ENCODE measurements at places on chromosomes 7 and 10.

DNA sequence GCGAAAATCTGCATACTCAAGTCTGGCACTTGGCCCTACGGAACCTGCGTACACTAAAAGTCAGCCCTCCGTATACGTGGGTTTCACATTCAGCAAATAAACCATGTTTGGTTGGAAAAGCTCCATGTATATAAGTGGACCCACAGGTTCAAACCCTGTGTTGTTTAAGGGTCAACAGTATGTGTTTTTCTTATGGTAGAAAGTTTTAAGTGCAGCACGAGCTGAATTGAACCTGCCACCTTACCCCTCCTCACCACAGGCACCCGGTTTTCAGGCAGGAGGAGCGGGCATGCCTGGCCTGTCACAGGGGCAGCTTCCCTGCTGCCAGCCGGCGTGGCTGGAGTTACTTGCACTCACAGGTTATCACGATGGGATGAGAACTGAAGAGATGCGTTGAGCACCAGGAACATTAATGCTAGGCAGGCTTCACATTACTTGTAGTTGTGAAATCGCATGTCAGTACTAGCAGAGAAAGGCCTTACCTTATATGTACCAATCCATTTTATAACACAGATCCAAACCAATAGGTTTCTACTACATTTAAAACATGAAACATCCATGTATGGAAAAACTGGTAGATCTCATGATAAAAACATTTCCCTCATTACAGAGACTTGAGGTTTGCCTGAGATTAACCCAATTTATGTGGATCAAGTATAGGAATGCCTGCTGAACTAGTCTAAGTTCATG, 12.9 kb downstream of the INSIG1 start:
- no peak for DNase-seq

DNA sequence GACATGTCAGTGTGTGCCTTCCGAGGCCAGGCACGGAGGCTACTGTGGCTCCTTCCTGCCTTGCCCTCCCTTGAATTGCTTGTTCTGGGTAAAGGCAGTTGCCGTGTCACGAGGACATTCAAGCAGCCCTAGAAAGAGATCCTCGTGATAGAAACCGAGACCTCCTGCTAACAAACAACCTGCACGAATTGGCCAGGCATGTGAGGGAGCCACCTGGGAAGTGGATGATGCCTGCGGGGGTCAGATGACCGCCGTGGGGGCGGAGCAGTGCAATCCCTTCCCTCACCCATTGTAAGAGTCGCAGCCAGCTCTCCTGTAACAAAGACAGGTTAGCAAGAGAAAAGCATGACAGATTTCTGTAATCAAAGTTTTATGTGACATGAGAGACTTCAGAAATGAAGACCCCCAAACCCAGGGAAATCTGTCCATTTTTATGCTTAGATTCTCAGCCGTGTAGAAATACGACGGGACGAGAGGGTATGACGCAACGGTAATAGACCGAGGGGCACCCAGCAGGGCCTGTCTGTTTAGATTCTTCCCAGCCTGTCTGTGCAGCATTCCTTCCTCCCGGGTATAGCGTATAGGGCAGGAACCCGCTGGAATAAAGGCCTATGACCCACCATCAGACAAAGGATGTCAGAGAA, 241.7 kb downstream of the GATA3 start:
- no peak for DNase-seq

- no peak for DNase-seq
Measured at GRCh38 chr7:76430211-76430610, 5.5 kb downstream of the ZP3 start.

GRCh38 chr7:109901926-109902325, 1189.0 kb upstream of the LRRN3 start:
- no peak for DNase-seq

Measured in stimulated activated CD4-positive, alpha-beta T cell treated with anti-CD3 and anti-CD28 coated beads, Interleukin-1b, Interleukin-23, amount 100 ng/mL, for 1 hour (primary cell).